ENCODE measurements at places on chromosomes 11 and 22.

- DNase-seq = no peak
These were observed 16.5 kb downstream of the TUB start for GRCh38 chr11:8097468-8097867.

- DNase-seq = no peak
These were observed 1.9 kb downstream of the SYVN1 start for GRCh38 chr11:65132238-65132987.

DNA sequence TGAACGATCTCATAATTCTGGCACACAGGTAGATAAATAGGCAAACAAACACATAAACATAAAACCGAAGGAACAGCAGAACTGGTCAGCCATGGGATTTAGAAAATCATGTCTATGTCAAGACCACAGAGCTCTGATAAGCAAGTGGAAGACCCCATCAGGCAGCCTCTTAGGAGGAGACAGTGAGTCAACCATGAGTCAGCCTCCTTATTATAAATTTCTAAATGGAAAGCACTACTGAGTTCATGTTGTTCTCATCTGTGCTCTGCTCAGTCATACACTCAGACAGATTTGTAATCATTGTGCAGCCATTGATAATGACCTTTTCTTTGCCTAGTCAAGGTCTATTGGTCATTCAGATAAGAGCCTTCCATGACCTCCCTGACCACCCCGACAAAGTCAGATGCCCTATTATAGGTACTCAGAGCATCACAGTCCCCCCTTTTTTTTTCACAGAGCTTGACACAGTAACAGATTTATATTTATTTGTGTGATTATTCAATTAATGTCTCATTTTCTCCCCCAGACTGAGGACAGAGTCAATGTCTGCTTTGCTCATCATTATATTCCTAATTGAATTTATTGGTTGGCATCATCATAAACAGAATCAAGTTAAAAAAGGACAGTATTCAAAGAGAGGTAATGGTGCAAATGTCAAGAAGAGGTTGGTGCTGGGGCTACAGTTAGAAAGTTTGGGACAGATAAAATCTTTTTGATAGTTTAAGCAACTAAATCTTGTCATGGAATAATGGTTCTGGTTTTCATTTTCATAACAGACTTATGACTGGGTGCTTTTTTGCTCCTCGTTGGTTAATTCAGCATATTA lies 579.7 kb upstream of the CCDC90B start:
- DNase-seq = no peak

DNA sequence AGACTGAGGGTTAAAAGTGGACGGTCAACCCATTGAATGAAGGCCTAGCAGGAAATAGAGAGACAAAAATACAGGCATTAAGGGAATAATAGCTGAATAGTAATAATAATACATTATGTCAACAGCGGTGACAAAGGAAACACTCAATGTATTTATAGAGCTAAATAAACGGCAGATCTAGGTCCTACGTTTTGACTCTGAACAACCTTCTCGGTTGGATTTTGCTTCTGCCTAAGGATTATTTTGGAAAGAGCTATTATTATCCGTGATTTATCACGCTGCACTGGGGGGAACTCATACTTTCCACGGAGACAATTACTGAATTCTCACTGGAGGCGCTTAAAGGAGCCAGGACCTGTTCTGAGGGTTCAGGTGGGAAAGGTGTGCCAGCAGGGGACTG lies 118.2 kb upstream of the KIRREL3 start:
- DNase-seq = no peak

DNA sequence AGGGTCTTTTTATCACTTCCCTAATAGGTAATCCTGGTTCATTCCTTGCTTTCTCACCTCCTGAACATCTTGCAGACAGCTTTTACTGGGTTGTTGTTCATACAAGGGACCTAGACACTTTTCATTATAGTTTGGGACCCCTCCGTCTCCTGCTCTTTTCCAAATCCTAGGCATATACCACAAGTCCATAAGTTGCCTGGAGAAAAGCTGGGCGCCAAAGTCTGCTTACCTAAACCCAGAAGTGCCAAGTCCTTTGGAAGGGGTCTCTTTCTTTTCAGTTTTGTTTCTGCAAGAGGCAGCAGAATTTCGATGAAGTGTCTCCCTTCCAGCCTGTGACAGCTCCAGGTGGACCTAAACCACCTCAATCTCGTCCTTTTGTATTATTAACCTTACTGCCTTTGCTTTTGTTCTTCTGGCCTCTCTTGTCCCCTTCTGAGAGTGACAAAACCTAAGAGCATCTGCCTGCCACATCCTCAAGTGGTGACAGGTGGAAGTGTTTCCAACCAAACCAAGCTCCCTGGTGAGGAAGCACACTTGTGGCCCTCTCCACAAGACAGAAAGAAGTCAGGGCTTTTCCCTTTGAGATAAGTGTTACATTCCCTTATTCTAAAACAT lies 19.5 kb upstream of the P2RY6 start:
- no peak for DNase-seq

GRCh38 chr22:28188178-28188879 lies 269.3 kb upstream of the PITPNB start:
- no peak for DNase-seq
